Stimulated activated CD8-positive, alpha-beta memory T cell treated with anti-CD3 and anti-CD28 coated beads, Interleukin-4, amount 100 ng/mL, for 24 hours (primary cell): ENCODE measurements at places on chromosomes 16 and 17.

DNA sequence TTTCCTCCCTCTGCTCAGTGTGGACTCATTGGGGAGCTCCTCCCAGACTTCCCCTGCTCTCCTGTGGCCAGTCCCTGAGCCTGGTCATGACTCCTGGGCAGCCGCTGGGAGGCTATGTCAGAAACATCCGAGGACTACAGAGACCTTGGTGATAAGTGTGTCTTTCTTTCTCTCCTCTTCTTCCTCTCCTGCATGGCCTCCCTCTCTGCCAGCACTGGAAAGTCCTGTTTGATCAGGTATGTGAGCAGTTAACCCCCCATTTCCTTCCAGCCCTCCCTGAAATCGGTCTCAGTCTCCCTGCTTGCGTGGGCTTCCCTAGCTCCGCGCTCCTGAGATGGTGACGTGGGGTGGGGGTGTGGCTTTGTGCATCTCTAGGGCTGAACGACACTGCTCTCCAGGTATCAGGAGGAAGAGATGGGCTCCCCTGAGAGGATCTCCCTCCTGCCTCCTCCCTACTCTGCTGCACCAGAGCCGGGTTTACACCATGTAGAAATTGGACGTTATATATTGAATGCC, 2.1 kb downstream of the RHBDL3 start:
- DNase-seq = no peak

DNA sequence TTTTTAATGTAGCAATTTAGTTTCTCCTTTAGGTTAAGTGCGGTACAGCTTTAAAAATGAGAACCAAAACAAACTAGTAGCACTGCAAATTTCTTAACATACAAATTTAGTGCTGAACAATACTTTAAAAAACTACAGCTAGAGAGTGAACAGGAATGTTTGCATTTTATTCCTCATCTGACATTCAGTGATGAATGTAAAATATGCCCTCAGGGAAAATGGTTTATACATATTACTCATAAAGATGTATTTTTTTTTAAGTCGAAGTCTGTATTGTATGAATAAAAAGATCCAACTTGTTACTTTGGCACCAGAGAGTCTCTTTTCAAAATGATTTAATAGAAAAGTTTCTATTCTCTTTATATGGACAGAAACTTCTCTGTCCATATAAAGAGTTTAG, 96.8 kb downstream of the BRIP1 start:
- no peak for DNase-seq

- no peak for DNase-seq
Observed at GRCh38 chr16:50667497-50668367, 13.4 kb downstream of the SNX20 start.

GRCh38 chr16:11547118-11547916, 39.4 kb downstream of the LITAF start:
- DNase-seq = no peak

- no peak for DNase-seq
Observed at GRCh38 chr17:40168262-40168832, 8.9 kb upstream of the RAPGEFL1 start.

DNA sequence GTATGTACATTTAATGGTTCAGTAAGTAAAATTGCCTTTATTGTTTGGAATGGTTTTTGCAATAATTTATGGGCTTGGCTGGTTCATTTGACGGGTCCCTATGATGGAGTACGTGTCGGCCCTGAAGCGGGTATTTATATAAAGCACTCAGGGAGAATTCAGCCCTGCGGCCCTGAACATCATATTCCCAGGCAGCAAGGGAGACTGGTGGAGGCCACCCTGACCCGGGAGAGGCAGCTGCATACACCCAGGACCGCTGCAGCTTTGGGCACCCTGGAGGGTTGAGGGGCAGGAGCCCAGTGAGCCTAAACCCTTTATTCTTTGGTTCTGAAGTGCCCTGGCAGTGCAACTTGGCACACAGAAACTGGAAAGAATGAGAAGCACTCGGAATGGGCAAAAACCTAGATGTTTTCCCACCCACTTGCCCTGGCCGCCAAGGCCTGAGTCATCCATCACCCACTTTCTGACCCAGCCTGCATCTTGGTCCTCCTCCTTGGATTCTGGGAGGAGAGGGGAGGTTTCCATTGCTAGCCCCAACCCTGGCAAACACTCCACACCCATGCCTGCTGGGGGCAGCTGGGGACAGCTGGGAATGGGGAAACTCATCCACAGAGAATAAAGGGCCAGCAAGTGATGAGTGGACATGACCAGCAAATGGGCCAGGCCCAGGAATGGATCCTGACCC, 162.2 kb upstream of the TNRC6C start:
- DNase-seq = no peak
